ENCODE measurements at places on chromosomes 12 and 14.

DNA sequence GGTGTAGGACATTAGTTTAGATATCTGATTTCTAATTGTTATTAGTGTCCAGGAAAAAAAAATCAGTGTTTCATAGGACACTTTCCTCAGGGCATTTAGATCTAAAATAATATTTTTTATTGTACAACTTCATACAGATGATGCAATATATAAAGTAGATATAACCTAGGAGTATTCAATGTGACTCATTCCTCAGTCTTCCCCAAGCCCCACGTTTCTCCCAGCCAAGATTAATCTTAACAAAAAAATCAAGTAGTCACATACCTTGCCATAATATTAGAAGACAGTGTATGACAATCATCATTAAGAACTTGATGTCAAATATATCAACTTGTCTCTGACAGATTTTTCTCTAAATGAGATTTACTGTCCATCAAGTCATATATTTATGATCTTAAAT is 37.1 kb downstream of the PPFIA2 start:
- no peak for DNase-seq

DNA sequence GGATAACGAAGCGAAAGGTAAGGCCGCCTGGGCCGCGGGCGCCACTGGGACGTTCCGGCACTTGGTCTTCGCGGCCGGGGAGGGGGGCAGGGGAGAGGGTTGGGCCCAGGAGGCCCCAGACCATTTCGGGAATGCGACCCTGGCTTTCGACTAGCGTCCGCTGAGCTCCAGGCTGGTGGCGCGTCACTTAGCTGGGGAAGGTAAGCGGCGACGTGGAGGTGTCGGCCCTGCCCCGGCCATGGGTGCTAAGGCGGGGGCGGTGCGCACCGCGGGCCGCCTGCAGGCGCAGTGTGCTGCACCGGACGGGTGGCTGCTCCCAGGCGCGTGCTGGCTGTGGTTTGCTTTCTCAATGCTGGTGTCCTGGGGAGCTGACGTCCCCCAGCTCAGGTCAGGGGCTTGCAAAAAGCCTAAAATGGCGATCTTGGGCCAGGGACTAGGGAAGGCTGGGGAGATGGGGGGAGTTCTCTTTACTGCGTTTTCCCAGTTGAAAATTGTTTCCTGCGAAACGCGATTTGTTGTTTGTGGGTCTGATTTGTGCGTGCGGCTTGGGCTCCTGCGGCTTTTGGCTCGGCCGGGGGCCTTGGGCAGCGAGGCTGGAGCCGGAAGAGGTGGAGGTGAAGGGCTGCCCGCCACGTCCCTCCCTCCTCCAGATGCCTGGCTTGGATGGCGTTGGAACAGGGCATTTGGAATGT is 1.2 kb downstream of the HOXC10 start:
- no peak for DNase-seq

DNA sequence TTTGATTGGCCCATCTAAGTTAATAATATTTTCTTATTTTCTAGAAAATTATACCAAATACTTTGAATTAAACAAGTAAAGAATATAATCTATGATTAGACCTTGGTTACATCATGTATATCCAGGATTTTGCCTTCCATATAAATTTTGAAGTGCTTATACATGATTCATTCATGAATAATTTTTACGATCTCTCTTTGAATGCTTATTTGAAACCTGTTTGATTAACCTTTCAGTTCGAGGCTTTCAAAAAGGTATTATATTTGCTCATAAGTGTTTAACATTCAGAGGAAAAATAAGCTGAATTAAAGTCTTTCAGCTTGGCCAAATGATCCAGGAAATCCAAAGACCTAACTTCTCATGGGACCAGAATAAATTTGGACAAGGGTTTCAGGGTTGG is 495.2 kb upstream of the GARIN6 start:
- no peak for DNase-seq

DNA sequence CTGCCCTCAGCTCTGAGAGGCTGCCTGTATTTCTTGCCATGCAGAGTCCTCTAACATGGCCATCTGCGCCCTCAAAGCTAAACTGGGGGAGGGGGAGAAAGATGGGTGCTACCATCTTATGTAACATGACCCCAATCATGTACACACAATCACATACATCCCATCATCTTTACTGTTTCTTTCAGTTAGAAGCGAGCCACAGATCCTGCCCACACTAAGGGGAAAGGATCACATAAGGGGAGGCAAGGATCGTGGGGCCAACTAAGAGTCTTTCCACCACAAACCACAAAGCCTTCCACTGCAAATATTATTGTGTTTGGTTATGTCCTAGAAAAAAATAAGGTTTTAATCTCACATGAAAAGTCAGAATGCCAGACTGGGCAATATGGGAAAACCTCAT is 11.8 kb upstream of the AMN1 start:
- DNase-seq: no peak

- no peak for DNase-seq
Measured at GRCh38 chr12:82174936-82175335, 183.3 kb downstream of the CCDC59 start.

- DNase-seq: no peak
Measured at GRCh38 chr12:122874081-122874480, 21.8 kb downstream of the VPS37B start.

- no peak for DNase-seq
Measured at GRCh38 chr12:113873740-113874139, 92.4 kb downstream of the RBM19 start.

DNA sequence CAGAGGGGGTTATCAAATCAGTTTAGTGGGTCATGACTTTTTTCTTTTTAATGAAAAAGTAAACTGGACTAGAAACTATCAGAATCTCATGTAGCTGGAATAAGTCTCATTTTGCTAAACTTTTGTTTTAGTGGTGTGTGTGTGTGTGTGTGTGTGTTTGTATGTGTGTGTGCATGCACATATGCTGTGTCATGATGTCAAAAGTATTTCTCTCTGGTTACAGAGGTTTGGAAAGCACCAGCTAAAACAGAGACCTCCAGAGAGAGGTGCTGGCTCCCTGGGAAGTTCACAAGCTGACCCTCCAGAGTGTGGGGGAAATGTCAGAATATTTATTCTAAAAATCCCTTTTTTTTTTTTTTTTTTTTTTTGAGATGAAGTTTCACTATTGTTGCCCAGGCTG is 114.7 kb downstream of the LGMN start:
- DNase-seq: no peak

DNA sequence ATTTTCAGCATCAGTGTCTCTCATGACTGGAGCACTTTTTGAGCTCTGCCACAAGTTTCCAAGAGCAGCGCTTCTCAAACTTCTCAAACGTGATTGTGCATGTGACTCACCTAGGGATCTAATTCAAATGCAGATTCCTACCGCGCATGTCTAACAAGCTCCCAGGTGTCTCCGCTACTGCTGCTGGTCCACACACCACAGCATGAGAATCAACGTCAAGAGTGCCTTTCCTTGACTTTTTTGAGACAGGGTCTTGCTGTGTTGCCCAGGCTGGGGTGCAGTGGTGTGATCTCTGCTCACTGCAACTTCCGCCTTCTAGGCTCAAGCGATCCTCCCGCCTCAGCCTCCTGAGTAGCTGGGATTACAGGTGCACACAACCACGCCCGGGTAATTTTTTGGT is 22.4 kb downstream of the GLRX5 start:
- no peak for DNase-seq

DNA sequence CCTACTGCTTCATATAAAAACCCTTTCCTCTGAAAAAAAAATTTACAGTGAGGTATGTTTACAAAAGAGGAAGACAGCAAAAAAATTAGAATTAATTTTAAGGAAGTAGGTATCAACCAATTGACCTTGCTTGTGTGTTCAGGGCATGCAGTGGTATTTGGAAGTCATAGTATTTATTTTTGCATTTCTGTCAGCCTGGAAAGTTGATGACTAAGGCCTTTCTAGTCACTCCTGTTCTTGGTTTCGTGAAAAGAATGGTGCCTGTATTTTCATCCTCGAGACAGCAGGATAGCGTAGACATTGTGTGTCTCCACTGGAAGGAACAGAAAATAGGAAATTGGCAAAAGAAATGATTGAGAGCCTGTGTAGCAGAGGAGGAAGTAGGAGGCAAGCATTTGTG is 24.5 kb downstream of the SLC16A7 start:
- no peak for DNase-seq

DNA sequence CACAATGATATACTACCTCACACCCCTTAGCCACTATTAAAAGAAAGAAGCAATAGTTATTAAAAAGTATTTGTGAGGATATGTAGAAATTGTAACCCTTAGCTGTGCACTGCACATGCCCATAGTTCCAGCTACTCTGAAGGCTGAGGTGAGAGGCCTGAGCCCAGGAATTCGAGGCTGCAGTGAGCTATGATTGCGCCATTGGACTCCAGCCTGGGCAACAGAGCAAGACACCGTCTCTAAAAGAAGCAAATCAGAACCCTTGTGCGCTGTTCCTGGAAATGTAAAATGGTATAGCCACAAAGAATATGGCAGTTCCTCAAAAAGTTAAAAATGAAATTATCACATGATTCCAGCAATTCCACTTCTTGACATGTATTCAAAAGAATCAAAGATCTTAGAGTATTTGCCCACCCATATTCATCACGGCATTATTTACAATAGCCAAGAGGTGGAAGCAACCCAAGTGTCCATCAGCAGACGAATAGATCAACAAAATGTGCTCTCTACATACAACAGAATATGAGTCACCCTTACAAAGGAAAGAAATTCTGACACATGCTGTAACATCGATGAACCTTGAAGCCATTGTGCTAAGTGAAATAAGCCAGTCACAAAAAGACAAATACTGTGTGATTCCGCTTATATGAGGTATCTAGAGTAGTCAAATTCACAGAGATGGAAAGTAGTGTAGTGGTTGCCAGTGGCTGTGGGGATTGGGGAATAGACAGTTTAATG is 23.7 kb upstream of the YLPM1 start:
- DNase-seq: no peak

- DNase-seq: no peak
Measured at GRCh38 chr14:101634850-101635748, 73.8 kb downstream of the DIO3 start.

GRCh38 chr14:74459289-74459946 is 33.4 kb upstream of the SYNDIG1L start:
- DNase-seq: no peak

GRCh38 chr12:48336564-48336963 is 14.2 kb downstream of the ZNF641 start:
- DNase-seq: no peak

- DNase-seq: no peak
Measured at GRCh38 chr14:73463411-73463810, 5.1 kb upstream of the NUMB start.

- DNase-seq: no peak
Measured at GRCh38 chr12:58906917-58907316, 13.4 kb downstream of the LRIG3 start.

- DNase-seq: no peak
Measured at GRCh38 chr12:80219345-80219744, 120.0 kb downstream of the OTOGL start.

GRCh38 chr12:79420146-79420618 is 270.6 kb downstream of the PAWR start:
- DNase-seq: peak; percentile 22

DNA sequence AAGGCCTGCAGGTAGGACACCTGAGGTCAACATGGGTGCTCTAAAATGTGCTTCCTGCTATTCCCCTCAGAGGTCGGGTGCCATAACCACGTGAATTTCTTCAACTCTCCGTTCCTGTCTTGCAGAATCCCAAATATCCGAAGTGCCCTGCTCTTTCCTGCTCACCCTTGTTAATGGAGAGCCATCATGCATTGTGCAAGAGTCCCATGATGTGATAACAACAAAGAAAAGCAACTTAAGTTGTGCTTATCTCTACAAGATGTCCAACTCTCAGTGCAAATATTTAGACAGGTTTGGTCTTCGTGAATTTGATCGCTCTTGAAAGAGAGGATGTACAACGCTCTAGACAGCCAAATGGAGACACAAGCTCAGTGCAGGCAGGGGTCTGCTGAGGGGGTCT is 210.6 kb upstream of the PLXNC1 start:
- no peak for DNase-seq

DNA sequence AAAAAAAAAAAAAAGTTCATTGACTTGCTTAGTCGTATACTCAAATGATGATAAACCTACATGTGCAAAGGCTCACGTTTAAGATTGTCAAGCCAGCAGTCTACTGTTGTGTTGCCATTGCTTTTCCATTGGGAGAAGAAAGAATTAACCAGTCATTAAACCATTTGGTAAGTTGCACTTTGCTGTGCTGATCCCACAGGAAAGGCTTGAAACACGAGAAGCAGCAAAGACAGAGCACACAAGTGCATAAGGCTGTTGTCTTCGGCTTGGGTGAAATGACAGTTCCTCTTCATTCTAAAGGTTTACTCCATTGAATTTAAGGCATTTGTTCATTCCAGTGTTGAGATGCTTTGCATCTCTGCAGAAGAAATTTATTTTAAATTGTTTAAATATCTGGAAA is 50.1 kb downstream of the ZC3H14 start:
- DNase-seq: no peak

GRCh38 chr14:33393231-33393894 is 454.7 kb downstream of the NPAS3 start:
- peak; percentile 97 for DNase-seq

DNA sequence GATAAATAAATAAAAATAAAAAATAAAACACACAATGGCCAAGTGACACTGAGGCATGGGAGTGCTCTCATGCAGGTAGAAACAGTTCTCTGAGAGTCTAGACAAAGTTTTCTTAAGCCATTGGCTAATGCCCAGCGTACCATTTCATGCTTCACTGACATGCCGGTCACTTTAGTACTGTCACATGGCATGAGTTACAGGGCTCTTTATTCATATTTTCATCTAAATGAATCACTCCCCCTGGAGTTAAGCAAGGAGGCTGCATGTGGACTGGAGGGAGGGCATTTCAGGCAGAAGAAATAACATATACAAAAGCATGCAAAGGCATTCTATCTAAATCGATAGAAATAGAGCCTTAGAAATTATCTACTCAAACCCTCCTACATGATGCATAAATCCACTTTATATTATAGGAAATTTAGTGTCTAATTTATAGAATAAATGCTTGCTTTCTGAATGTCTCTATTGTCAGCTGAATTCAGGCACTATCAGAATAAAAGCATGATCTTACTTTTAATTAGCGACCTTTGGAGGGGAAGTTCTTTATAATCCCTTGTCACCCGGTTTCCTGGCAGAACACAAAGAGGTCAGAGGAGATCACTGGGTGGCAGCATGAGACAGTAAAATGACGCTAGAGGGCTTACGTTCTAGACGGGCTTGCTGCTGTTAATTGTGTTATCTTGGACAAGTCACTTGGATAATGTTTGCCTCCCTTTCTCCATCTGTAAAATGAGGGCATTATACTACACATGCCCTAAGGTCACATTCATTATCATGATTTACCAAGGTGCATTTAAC is 17.5 kb downstream of the DYRK4 start:
- DNase-seq: no peak

DNA sequence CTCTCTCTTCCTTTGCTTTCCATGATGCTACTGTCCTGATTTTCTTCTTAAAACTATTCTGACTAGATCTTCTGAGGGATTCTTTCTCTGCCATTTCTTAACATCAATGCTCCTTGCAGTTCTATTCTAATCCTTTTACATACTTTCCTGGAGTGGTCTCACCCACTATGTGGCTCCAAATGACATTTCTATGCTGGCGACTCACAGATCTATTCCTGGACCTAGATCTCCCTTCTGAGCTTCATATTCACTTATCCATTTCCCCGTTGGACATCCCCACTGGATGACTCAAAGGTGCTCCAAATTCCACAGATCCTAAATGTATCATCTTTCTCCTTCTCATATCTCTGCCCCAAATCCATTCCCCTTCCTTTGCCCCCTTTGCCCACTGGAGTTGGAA is 4.1 kb downstream of the TEP1 start:
- DNase-seq: no peak

- peak; percentile 46 for DNase-seq
Measured at GRCh38 chr12:11822081-11822834, 172.8 kb downstream of the ETV6 start.

GRCh38 chr12:34606749-34607519 is 584.6 kb downstream of the ALG10 start:
- no peak for DNase-seq

Data from NCI-H526 treated with DMSO at 0.1 percent for 48 hours (cell line).